Activated CD4-positive, CD25-positive, alpha-beta regulatory T cell (primary cell): ENCODE measurements at places on chromosomes 16 and 17.

GRCh38 chr16:71943887-71944286 is 48.6 kb downstream of the IST1 start:
- DNase-seq = no peak

DNA sequence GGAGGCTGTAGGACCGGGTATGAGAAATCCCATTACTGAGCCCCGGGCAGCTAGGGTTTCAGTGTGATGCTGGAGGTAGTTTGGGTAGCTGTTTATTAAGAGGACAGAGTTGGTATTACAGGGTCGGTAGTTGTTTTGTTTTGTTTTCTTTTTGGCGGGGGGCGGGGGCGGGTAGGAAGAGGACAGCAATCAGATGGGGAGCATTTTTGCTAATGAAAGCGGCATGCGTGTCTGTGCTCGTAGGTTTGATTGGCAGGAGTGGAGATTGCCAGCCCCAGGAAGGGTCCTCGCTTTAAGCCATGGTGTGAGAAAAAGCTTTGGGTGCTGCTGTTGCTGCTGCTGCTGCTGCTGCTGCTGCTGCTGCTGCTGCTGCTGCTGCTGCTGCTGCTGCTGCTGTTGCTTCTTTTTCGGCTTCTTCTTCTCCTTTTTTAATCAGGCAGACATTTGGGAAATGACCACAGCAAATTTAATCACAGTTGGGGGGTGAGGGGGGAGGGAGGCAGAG is 498.5 kb upstream of the ZFHX3 start:
- no peak for DNase-seq

GRCh38 chr17:39244016-39244599 is 18.4 kb upstream of the STAC2 start:
- DNase-seq = no peak

GRCh38 chr17:44198721-44199552 is 747 bp downstream of the ATXN7L3 start:
- peak; percentile 43 for DNase-seq

- peak; percentile 81 for DNase-seq
Measured at GRCh38 chr17:49496183-49496866, 1.2 kb downstream of the NGFR start.

DNA sequence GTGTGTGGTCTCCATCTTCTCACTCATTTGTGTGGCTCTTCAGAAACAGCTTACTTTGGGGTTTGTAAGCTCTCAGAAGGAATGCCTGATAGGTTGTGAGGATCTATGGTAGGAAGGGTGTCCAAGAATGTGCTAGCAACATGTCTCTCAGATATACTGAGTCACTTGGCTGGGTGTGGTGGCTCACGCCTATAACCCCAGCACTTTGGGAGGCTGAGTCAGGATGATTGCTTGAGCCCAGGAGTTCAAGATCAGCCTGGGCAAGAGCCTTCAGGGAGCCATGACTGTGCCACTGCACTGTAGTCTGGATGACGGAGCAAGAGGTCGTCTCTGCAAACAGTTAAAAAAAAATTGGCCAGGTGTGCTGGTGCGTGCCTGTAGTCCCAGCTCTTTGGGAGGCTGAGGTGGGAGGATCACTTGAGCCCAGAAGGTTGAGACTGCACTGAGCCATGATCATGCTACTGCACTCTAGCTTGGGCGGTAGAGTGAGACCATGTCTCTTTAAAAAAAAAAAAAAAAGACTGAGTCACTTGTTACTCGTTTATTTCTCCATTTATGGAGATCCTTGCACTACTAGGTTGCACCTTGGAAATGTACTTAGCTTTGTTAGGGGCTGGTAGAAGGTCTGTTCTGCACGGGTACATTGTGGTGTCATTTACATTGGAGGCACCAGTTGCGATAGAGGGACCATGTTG is 232.0 kb downstream of the SNX29 start:
- no peak for DNase-seq

- DNase-seq = no peak
Measured at GRCh38 chr16:64136314-64136713, 985.5 kb downstream of the CDH11 start.

DNA sequence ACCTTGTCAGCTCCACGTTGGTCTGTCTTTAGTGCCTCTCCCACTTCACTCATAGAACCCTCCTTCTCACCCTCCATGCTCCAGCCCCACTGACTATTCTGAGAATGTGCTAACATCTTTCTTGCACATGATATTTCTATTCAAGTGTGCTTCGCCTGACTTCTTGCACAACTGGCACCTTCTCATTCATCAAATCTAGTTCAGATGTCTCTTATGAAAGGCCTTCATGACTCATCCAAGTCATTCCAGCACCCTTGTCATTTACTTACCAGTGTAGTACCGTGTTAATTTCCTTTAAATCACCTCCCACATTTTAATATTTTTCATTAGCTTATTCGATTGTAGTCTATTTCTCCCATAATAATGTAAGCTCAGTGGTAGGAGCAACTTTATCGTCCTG is 197.8 kb upstream of the PIRT start:
- no peak for DNase-seq

- DNase-seq = no peak
Measured at GRCh38 chr17:75031972-75032719, 14.6 kb downstream of the ATP5PD start.

- DNase-seq = no peak
Measured at GRCh38 chr17:5975661-5976060, 94.5 kb upstream of the WSCD1 start.

DNA sequence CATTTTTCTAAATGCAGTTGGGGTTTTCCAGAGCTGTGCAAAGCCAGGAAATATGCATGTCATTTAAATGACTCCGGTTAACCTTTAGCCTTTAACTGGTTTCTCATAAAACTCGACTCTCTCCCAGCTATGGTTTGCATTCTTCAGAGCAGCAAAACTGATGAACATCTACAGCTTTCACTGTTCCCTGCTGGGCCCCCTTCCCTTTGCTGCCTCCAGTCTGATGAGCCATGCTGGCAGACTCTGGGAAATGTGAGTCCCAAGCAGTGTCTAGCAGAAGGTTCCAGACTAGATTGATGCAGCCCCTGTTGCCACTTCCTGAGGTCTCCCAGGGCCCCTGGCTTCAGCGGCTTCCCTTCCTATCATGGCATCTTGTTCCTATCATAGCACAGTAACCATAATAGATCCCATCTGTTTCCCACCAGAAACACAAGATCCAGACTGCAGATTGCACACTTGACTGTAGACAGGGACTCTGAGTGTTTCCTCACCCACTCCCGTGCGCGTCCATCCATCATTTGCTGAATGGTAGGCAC is 135.4 kb downstream of the CLEC16A start:
- DNase-seq = no peak

- DNase-seq = no peak
Measured at GRCh38 chr16:86533767-86534351, 21.2 kb downstream of the MTHFSD start.

DNA sequence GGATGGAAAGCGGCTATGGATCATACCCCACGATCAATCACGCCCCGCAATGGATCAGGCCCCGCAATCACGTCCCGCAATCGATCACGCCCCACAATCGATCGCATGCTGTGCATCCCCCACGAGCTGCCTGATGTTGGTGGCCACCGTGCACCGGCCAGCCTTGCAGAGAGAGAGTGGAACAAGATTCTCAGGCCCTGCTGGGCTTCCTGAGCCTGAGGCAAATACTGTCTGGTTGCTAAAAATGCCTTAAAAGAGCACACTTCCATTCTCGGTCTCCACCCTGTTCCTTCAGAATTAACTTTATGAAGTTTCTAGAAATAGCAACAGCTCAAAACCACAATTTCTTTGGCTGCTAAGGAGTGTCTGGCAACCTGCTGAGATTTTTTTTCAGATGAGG is 81.5 kb downstream of the VPS53 start:
- DNase-seq = no peak

- no peak for DNase-seq
Measured at GRCh38 chr16:3188925-3189825, 1.2 kb downstream of the OR1F1 start.

- no peak for DNase-seq
Measured at GRCh38 chr16:66905633-66906539, 12.8 kb downstream of the CDH16 start.

DNA sequence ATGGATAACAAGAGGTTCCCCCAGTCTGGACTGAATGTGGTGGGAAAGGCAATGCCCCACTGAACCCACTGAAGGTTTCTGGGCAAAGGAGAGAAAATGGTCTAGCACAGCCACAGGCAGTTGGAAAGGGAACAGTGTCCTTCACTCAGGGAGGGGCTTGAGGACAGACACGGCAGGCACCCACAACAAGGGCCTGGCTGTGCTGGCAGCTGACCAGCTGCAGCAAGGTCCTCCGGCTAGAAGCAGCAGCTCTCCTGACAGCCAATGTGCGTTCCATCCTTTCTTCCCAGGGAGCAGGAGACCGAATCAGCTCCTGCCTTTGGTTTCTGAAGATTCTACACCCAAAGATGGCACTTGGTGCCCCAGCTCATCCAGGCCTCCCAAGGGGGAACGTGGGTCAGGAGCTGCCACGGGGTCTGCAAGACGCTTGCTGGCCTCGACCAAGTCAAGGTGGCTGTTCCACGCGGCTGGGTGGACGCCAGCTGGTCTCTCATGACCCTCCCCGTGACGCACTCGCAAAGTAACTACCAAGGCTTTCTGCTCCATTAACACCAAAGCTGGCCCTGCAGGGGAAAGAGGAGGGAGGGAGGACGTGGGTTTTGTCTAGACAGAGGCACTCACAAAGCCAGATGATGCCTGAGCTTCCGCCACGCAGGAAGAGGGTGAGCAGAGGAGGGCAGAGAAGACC is 11.1 kb downstream of the ABR start:
- no peak for DNase-seq

GRCh38 chr17:82698974-82699442 is 510 bp upstream of the RAB40B start:
- DNase-seq = no peak

DNA sequence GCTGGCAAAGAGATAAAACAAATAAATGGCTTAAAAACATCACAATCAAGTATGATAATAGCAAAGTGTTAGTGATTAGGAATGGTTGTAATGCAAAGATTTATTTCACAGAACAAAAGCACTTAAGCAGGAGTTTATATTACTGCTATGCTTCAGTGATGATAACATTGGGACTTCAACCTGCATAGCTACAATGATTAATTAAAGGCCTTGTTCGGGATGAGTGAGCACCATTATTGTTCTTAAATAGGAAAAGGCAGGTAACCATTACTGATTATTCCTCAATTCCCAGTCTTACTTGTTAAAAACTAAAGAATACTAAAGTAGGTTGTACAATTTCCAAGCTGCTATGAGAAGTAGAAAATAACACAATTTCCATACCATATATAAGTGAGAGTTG is 1247.5 kb upstream of the CDH8 start:
- no peak for DNase-seq

DNA sequence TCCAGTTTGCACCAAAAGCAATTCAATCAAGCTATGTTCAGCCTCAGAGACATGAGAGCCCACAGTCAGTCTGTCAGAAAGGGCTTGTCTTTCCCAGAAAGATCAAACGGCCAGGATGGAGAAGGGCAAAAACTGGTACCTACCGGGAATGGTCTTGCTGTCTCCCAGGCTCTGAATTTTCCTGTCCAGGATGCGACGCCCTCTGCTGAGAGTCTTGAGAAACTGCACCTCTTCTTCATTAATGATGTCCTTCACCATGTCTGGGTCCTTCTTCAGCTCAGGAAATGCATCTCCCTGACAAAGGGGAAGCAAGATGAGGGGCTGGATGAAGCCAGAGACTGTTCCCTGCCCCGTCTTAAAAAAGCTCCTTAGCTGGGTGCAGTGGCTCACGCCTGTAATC is 15.8 kb upstream of the EXOSC6 start:
- DNase-seq = no peak

GRCh38 chr17:2749058-2749783 is at the start of gene CCDC92B:
Gene CCDC92B, minus strand, starts transcription at chr17:2749652. Its CDS starts 14,507 bp downstream, at chr17:2735145.
- DNase-seq = no peak

- no peak for DNase-seq
Measured at GRCh38 chr17:1039123-1039507, 42.2 kb downstream of the TIMM22 start.

- no peak for DNase-seq
Measured at GRCh38 chr16:27238016-27238587, 30.5 kb downstream of the NSMCE1 start.

DNA sequence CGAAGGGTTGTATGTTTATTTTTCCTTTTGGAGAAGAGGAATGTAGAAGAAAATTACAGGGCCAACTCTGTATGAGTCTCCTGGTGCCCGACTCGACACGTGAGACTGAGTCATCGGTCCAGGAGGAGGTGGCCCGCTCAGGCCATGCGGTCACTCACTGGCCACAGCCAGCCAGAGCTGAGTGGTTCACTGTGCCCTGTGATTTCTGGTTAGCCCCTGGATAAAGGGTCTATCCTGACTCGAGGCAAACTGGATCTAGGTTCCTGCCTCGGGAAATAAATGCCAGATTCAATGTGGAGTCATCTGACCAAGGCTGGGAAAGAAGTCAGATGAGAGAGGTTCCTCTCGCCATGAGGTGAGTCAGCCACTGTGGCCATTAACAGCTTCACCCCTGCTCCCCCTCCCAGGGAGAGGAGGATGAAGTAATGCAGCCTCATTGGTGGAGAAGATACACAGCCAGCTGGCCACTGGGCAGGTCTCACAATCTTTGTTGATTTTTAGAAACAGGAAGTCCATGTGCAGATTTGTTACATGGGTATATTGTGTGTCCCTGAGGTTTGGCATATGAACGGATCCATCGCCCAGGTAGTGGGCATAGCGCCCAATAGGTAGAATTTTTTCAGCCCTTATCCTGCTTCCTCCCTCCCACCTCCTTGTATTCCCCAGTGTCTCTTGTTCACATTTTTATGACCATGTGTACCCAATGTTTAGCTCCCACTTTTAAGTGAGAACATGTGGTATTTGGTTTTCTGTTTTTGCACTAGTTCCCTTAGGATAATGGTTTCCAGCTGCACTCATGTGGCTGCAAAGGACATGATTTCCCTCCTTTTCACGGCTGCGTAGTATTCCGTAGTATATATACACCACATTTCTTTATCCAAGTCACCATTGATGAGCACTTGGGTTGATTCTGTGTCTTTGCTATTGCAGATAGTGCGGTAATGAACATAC is 21.7 kb upstream of the USP36 start:
- DNase-seq = no peak

GRCh38 chr17:75465039-75465438 is 8.6 kb downstream of the TMEM94 start:
- no peak for DNase-seq

DNA sequence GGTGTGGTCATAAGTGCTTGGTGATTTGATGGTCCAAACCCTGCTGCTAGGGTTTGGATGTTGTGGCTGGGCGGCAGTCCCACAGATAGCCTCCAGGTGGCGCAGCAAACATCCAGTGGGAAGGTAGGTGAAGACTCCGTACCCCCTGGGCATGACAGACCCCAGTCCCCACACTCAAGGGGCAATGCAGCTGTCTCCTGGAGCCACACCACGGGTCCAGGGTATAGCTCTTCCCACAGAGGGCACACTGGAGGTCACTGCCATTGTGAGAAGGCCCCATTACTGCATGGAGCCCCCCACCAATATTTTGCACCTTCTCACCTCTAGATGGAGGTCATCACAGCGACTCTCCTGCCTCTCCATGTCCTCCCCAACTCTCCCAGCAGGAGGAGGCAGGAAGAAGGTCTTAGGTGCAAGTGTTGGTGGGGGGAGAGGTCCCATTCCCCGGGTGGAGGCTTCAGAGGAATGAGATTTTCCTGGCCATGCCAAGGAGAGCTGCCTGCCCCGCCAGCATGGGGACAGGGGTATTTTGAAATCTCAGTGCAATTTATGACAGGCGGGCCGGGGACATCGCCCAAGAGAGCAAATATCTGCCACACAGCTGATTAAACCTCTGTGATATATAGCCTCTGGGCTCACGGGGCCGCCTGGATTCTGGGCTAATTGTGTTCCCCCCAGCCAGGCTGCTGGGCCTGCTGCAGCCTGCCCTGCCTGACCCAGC is 17.1 kb upstream of the C17orf113 start:
- DNase-seq = peak; percentile 70
